NCI-H69 (cell line): ENCODE measurements at places on chromosomes 5 and 9.

DNA sequence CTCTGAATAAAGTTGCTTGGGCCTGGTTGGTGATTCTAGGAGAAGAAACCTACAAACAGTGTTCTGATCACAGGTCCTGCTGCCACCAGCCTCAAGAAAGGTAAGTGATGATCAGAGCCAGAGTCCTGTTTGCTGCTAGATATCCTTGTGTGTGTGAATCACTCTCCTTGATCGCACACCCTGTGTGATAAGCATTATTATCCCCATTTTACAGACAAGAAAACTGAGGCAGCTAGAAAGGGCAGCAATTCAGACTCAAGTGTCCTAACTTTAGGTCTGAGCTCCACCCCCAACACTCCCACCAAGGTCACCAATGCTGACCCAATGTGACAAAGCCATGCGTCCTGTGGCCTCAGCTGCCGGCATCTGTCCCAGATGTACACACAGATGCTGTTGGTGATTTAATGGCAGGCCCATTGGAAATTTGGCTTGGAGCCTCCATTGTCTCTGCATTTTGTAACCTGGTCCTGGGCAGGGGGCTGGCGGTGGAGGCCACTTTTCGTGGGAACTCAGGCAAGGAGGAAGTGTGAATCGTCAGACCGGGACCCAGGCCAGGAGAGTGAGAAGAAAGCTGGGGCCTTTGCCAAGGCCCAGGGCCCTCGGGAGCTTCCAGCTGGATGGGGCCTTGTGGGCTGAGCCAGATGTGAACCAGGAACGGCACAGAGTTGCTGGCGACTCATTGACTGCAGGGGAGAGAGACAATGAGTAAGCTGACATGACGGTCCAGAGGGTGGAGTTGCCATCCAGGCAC lies 29.8 kb upstream of the GGTA1 start:
- peak; percentile 68 for DNase-seq

DNA sequence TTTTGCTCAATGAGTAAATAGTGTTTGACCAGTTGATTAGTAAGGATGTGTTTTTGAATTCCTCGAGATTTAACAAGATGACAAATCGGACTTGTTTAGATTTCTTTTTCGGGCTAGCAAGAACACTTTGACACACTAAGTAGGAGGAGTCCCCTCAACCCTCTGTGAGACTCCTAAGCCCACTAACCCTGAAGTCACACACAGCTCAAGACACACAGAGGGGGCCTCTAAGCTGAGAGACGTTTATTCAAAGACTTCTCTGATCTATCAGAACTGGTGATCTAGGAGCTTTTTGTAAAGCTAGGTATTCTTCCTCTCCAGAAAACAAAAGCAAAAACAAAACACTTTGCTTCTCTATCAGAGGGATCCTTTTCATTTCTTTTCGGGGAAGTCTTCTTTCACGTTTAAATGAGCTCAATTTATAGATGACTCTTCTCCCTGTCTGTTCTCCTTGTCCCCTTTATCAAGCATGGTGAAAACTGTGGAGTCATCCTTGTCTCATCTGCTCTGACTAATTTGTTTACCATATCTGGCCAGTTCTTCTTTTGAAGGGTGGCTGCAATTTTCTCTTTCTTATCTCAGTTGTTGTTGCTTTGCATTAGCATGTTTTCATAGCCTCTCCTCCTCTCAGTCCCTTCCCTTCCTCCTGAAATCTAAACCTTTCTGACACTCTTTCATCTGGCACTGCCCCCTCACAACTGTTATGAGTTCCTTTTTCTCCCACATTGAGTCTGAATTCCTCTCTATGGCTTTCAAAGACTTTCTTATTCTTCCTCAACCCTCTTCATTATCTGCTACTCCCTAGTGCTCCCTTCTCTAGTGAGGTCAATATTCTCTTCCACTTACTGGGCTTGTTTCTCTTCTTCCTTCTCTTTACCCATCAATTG lies 68.5 kb upstream of the RAI14 start:
- peak; percentile 24 for DNase-seq

- DNase-seq = no peak
Observed at GRCh38 chr5:130090569-130091270, 186.5 kb downstream of the CHSY3 start.

DNA sequence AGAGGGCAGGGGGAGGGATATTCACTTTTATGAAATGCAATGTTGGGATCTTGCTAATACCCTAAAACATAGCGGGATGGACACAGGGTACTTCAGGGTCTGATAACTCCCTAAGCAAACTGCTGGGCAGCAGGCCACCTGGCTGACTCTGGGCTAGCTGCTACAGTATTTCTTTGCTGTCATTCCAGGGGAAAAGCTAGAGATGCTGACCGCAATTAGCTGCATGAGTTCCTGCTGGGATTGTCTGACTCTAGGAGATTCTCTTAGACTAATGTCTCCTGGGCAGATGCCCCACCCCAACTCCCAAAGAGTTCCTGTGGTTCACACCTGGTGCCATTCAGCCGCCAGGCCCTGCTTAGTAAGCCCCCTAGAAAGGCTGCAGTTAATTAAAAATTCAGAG lies 69.9 kb downstream of the PSAT1 start:
- peak; percentile 83 for DNase-seq

- peak; percentile 75 for DNase-seq
Observed at GRCh38 chr9:89597711-89598362, 7.0 kb upstream of the GADD45G start.

DNA sequence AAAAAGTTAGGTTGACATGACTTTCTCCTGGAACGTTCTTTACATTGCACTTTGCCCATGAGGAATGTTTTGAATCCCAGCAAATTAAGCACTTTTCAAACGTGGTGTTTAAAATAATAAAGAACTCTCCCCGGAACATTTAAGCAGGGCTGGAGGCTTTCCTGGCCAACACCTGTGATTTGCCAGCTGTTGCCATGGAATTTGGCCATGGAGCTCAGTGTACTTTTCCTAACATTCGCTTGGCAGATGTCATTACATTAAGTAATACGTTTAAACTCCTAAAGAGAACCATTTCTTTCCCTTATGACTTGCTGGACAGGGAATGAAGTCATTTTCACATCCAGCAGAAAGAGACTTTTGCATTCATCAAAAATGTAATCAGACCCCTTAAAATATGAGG lies 146.1 kb downstream of the GAS1 start:
- no peak for DNase-seq

DNA sequence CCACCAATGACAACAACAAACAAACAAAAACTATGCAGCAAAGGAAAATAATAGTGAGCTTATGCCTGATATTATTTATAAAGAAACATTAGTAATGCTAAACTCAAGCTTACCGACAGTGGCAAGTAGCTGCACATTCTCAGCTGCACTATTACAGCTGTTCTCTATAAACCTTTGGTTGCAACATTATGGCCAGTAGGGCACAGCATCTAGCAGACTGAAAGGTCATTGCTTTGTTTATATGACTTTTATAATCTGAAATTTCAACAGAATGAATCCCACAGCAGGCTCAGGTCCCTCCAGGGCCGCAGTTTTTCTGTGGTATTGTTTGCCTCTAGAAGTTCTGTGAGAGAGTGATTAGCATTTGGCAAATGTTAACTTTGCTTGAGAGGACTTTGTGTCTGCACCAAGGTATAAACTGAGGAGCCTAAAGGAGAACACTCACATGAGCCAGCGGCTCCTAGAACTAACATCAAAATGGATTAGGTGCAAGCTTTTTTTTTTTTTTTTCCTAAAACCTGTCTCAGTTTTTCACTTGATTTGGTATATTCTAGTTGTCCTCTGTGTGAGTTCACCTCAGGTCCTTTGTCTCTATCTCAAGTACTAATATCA lies 58.3 kb downstream of the IZUMO3 start:
- DNase-seq = no peak

GRCh38 chr9:122991370-122991830 lies 42.1 kb upstream of the GPR21 start:
- DNase-seq = peak; percentile 35

- DNase-seq = no peak
Observed at GRCh38 chr9:122307061-122307460, 42.4 kb downstream of the MRRF start.

DNA sequence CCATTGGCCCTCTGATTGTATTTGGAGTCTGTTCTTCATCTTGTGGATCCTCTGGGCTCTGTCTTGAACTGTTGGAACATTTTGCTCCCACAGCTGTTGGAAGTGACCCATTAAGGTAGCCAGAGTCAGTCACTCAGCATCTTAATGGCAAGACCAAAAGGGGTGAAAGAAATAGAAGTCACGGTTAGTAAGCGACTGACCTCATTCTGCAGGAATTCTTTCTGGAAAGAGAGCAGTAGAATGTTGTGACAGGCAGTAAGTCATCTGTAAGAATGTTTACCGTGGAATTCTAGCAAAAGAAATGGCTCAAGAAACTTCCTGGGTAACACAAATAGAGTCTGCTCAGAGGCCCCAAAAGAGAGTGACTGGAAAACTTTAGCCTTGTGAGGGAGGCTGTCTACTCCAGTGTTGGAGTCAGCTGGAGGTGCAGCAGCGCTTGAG lies 28.6 kb upstream of the TNC start:
- no peak for DNase-seq

- DNase-seq = no peak
Observed at GRCh38 chr9:106069241-106069640, 374.9 kb downstream of the TMEM38B start.

DNA sequence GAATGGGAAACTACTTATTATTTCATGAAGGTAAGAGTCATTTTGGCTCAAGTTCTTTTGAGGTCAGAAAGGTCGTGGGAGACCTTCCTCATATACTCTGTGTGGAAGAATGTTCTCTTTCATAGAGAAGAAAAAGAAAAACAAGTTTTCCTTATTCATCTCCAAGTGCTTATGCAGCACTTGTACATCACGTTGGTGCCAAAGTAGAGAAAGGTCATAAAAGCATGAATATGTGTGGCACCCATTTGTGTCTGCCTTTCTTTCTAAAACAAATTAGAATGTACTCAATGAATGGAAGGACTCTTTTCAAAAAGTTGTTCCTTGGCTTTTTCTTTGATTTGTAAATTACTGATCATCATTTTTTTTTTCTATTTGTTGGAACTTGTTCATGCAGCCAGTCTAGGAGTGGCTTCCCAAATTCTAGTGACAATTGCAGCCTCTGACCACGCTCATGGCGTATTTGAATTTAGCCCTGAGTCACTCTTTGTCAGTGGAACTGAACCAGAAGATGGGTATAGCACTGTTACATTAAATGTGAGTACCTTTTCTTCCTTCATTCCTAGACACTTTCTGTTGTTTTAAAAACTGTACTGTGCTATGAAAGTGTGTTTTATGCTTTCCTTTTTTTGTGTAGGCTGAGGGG lies 122.4 kb downstream of the ADGRV1 start:
- no peak for DNase-seq

- no peak for DNase-seq
Observed at GRCh38 chr5:41413074-41413473, 97.3 kb downstream of the PLCXD3 start.

DNA sequence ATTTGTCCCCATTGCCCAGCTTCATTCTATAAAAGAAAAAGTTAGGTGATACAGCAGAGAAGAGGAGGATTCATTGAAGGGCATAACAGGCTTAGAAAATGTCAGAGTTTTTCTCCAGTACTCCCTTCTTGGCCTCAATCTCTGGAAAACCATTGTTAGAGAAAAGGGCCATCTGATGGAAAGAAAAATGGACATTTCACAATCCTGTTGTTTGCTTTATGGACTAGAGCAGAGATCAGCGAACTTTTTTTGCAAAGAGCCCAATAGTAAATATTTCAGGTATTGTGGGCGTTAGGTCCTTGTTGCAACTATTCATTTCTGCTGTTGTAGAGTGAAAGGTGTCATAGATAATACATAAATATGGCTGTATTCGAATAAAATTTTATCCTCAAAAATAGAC lies 208.8 kb downstream of the TLE4 start:
- DNase-seq = no peak

GRCh38 chr9:42388146-42388690 lies 204.8 kb downstream of the SPATA31A6 start:
- no peak for DNase-seq

GRCh38 chr9:96129747-96130146 lies 172.2 kb downstream of the HSD17B3 start:
- DNase-seq = peak; percentile 99

DNA sequence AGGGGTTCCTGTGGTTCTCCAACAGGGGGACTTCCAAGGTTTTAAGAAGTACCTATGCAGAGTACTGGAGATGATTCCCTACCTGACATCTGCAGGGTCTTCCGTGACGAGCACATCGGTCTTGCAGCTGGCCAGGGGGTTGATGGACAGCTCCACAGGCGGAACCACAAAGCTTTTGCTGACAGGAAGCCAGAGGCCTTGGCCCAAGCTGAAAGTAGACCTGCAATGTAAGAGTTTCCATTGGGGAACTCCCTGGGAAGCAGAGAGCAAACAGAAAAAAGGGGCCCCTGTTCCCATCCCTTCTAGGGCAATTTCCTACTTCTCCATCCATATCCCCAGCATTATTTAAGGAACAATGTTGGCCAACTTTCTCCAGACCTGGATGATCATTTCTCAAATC lies 288.0 kb downstream of the TRIM32 start:
- no peak for DNase-seq

- DNase-seq = no peak
Observed at GRCh38 chr5:143001764-143002351, 231.7 kb downstream of the ARHGAP26 start.

GRCh38 chr5:74978345-74978744 lies 74.0 kb downstream of the GCNT4 start:
- DNase-seq = no peak

DNA sequence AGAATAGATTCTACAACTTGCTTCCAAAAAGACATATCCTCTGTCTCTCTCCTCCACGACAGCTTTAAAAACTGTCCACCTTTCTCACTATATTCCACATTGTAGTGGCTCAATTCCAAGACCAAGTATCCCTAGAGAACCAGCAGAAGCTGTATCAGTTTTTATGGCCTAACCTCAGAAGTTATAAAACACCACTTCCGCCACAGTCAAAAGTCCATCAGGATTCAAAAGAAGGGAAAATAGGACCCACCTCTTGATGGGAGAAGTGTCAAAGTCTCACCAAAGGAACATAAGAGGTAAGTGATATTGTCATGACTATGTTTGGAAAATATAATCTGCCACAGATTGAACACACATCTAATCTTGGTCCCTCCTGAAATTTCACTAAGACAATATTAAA lies 299.2 kb upstream of the RGMB start:
- DNase-seq = no peak

DNA sequence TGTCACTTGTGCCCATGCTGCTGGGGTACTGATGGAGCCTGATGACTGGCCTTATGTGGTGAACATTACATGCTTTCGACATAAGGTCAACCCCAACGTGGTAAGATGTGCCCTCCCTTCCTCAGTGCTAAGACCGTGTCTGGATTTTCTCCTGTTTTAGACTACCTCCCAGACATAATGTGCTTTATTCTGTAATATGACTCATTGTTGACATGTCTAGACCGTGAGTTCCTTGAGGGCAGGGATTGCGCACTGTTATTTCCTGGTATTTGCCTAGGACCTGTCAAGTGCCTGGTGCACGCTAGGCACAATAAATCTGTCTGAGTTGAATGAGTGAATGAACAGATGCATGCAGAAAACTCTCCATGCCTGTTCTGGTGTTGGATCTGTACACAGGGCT lies 346.0 kb downstream of the KDM4C start:
- DNase-seq = no peak

- DNase-seq = no peak
Observed at GRCh38 chr9:89839952-89840351, 235.1 kb downstream of the GADD45G start.
